ENCODE measurements at places on chromosomes 5 and 9.

- no peak for DNase-seq
Measured at GRCh38 chr9:116083837-116084236, 69.8 kb upstream of the PAPPA start.

- no peak for DNase-seq
Measured at GRCh38 chr5:60698336-60698735, 1.6 kb downstream of the DEPDC1B start.

- DNase-seq: no peak
Measured at GRCh38 chr9:113131689-113132151, 19.1 kb upstream of the SLC31A2 start.

- no peak for DNase-seq
Measured at GRCh38 chr5:53052499-53052898, 57.1 kb downstream of the MOCS2 start.

DNA sequence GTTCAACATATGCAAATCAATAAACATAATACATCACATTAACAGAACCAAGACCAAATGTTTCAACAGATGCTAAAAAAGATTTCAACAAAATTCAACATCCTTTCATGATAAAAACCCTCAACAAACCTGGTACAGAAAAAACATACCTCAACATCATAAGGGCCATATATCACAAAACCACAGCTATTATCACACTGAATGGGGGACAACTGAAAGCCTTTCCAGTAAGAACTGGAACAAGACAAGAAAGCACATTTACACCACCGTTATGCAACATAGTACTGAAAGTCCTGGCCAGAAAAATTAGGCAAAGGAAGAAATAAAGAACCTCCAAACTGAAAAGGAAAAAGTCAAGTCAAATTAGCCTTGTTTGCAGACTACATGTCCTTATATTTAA, 93.6 kb downstream of the DTWD2 start:
- DNase-seq: no peak

- no peak for DNase-seq
Measured at GRCh38 chr9:7862170-7862569, 62.6 kb upstream of the DMAC1 start.

DNA sequence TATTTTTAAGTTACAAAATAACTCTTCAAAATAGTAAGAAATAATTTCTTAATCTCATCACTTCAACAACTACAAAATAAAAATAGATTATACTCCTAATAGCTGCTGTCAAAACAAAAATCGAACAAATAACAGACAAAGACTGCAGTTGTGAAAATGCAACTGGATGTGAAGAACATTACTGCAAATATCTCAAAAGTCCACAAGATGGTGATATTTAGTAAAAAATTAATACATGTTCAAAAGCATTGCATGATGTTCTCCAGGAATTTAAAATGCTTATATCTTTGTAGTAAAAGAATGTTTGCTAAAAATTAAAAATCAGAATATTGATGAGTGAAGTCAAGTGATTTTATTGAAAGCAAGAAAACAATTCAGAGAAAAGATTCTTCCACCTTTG, 66.2 kb downstream of the MPDZ start:
- DNase-seq: peak; percentile 7

DNA sequence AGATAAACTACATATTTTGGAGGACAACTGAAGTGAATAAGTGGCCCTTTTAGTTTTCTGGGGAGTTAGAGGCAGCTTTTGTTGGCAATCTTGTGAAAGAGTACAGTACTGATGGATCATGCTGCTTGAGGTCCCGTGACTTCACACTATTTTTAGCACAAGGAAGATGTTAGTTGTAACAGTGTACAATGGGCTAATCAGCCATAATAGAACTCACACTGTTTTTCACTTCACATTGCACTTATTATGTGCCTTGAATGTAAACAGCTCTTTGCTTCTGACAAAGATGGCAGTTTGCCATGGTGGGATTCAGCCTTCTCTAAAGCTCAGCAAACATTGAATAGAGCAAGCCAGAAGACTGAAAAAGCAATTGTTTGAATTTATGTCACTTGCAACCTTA, 176.7 kb upstream of the ZNF608 start:
- no peak for DNase-seq

DNA sequence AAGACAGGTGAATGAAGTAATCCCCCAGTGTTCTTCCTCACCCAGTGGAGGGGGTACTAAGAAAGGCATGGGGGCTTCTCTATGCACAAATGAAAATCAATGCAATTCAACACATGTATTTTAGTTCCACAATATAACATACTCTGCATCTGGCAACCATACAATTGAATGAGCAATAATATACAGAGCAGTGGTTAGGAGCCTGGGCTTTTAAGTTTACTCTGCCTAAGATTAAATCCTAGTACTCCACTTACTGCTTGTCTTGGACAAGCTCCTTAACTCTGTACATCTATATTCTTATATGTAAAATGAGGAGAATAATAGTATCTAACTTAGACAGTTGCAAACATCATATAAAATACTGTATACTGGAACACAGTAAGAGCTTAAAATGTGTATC, 195.4 kb upstream of the TRIM32 start:
- DNase-seq: no peak

- DNase-seq: peak; percentile 35
Measured at GRCh38 chr9:98971168-98971914, 27.6 kb downstream of the COL15A1 start.

GRCh38 chr5:129617206-129617605, 130.7 kb upstream of the MINAR2 start:
- DNase-seq: no peak

DNA sequence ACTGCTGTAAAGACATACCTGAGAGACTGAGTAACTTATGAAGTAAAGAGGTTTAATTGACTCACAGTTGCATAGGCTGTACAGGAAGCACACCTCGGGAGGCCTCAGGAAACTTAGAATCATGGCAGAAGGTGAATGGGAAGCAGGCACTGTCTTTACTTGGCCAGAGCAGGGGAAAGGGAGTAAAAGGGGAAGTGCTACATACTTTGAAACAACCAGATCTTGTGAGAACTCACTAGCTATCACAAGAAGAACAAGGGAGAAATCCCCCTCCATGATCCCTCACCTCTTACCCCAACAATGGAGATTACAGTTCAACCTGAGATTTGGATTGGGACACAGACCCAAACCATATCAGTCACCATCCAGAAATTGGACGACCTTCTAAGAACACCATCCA, 1285.8 kb upstream of the CDH9 start:
- no peak for DNase-seq

- no peak for DNase-seq
Measured at GRCh38 chr9:73667749-73668148, 516.1 kb downstream of the ANXA1 start.

DNA sequence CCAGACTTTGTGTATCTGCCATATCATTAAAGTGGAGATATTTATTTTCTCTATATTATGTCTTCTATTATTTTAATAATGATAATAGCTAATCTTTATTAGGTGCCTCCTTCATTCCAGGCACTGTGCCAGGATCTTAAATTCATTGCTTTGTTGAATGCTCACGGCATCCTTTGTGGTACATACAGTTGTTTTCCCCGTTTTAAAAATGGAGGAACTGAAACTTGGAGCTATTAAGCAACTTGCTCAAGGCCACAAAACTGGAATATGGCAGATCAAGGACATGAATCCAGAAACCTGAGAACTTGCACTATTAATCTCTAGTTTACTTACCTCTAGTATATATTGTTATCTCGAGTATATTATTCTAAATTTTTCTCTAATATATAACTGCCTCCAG, 41.5 kb upstream of the PPP3R2 start:
- DNase-seq: no peak

GRCh38 chr5:31385774-31386537, 145.9 kb downstream of the DROSHA start:
- no peak for DNase-seq

- no peak for DNase-seq
Measured at GRCh38 chr5:172999372-172999973, 15.9 kb downstream of the ATP6V0E1 start.

DNA sequence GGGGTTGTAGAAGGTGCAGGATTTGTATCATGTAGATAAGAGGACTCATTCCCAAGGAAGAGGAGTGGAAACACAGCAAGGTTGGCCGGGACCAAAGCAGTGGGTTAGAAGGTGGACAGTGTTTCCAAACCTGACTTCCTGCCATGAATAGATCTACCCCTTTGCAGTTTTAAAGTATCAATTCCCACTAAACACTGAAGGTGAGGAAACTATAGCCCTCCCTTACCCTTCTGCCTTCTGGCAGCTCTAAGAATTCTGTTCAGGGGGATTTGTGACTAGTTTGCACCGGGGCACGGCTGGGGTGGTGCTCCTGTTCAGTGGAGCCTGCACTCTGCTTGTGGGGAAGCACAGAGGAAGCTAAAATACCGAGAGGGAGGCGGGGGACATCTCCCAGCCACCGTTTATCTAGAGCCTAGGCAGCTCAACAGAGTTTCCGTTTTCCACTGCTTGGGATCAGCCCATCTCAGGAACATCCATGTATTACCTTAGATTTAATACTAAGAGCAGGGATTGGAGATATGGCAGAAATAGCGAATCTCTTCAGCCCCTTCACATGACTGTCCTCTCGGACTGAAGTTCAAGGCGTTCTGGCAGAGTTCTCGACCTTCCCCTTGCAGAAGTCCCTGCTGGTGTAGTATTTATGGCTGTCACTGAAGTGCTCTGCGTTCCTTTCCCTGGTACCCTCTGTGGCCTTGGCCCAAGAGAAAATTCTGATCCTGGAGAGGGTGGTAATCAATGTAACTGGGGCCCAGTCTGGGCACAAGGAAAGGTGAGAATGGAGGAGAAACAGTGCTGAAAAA, 5.4 kb downstream of the ISL1 start:
- DNase-seq: no peak

- DNase-seq: no peak
Measured at GRCh38 chr5:61254969-61255555, 77.0 kb upstream of the ZSWIM6 start.

GRCh38 chr5:104088876-104089778, 526.5 kb upstream of the NUDT12 start:
- DNase-seq: no peak

DNA sequence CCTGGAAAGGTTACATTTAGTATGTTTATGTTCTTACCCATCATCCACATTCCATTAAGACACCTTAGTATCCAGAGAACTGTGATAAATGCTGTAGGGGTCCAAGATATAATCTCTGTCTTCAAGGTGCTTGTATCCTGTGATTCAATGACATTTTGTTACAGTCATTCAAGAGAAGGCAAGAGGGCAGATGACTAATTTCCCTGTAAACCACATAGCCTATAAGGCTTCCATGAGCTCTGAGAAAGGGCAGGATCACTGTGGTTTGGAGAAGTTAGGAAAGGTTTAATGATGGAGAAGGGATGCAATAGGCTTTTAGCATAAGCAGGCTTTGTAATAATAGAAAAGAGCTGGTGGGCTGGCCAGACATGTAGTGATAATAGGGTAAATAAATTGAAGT, 40.0 kb downstream of the PAPPA start:
- peak; percentile 28 for DNase-seq

GRCh38 chr5:35214051-35214450, 16.2 kb downstream of the PRLR start:
- no peak for DNase-seq

GRCh38 chr5:137935190-137935589, 45.9 kb downstream of the PKD2L2 start:
- DNase-seq: no peak

DNA sequence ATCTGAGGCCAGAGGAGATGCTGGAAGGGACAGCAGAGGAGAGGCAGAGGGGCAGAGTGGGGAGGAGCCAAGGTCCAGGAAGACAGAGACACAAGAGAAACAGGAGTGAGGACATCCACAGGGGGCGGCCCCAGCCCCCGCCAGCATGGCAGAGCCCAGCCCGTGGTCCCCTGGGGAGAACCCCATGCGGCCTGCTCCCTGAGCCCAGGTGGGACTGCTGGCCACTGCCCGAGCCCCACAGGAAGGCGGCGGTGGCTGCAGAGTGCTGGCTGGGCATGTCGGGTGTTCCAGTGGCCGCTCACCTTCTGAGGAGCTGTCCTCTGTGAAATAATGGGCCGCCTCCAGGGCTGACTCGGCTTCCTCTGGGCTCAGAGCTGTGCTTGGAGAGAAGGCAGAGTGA, 8.9 kb upstream of the MRNIP start:
- no peak for DNase-seq

DNA sequence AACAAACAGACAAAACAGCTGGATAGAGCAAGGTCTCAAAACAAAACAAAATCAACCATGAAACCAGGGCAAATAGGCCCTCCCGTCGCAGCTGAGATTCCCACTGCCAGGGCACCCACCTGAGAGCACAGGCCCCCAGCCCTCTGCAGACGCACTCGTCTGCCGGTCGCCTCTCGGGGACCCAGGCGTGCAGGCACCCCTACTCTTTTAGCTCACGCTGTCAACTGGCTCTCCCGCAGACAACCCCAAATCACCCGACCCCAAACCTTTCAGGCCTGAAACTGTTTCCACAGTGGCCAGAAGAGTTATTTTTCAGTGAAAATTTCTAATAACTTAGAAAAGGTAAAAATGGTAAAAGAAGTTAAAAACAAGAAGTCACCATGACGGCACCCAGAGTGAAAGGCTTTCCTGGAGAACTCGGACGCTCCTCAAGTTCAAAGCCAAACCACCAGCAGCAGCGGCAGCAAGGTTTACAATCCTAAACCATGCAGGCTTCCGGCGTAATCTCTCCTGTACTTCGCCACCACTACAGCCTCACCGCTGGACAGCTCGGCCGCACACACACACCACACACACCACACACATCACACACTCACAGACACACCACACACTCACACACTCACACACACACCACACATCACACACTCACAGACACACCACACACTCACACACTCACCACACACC, 1.9 kb upstream of the UBE2QL1 start:
- no peak for DNase-seq

DNA sequence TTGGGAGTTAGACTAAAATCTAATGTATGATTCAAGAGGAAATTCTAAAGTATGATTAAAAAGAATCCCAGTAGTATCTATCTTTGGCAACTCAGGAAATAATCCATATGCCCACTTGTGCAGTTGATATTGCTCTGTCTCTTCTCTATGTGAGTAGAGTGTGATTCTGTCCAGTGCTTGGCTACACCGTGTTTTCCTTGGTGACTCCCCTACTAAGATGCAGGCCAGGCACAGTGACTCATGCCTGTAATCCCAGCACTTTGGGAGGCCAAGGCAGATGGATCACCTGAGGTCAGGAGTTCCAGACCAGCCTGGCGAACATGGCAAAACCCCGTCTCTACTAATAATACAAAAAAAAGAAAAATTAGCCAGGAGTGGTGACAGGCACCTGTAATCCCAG, 495.4 kb downstream of the MAT2B start:
- DNase-seq: no peak

GRCh38 chr9:14314929-14315874, 1.3 kb upstream of the NFIB start:
- peak; percentile 74 for DNase-seq
